ENCODE measurements at places on chromosomes 5 and 9.

DNA sequence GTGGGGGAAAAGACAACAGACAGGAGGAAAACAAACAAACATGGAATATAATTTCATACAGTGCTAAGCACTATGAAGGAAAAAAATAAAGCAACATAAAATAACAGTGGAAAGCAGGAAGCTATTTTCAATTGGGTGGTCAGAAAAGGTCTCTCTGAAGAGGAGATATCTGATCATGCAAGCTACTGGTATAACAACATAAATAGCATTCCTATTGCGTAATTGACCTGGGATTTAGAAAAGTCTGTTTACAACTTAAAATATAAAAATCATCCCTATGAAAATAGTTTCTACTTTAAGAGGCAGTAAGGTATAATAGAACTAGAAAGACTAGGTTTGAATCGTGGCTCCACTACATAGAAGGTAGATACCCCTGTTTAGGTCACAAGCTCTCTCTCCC lies 61.4 kb downstream of the FBXW11 start:
- DNase-seq, result no peak

DNA sequence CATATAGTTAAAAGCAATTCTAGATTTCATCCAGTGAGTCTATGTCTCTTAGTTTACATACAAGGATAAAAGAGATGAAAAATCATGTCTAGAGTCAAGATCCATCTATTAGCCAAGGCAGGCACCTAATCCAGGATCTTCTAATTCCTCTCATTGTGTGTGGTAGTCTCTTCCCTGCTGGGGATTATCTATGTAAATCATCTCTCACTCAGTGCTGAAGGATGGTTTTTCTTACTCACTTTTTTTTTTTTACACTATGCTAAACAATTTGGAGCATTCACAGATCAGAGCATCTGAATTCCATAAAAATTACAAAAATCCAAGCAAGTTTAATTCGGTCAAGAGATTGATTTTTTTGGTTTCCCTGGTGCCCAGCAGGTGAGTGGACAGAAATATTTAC lies 154.9 kb upstream of the GDNF start:
- DNase-seq, result no peak

DNA sequence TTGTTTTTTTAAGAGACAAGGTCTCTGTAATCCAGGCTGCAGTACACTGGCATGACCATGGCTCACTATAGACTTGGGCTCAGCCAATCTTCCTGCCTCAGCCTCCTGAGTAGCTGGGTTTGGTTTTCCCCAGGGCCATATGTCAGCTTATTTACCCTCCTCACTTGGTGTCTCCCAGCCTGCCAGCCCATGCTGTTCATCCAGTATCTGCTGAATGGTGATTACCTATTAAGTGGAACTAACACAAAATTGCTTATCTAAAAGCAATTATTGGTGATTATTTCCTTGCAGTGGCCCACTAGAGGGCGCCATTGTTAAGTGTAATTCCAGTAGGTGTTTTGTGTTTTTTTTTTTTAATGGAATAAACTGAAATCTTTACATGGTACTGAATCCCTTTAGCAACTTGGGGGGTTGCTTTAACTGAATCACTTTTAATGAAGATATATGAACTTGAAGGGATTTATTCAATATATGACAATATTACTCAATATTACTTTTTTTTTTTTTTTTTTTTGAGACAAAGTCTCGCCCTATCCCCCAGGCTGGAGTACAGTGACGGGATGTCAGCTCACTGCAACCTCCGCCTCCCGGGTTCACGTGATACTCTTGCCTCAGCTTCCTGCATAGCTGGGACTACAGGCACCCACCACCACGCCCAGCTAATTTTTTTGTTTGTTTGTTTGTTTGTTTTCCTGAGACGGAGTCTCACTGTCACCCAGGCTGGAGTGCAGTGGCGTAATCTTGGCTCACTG lies 13.8 kb downstream of the EXOSC2 start:
- DNase-seq, result peak; percentile 57

- DNase-seq, result no peak
Measured at GRCh38 chr9:80648336-80648735, 1041.0 kb downstream of the TLE1 start.

GRCh38 chr9:100350188-100350587 lies 2.6 kb downstream of the TEX10 start:
- no peak for DNase-seq

DNA sequence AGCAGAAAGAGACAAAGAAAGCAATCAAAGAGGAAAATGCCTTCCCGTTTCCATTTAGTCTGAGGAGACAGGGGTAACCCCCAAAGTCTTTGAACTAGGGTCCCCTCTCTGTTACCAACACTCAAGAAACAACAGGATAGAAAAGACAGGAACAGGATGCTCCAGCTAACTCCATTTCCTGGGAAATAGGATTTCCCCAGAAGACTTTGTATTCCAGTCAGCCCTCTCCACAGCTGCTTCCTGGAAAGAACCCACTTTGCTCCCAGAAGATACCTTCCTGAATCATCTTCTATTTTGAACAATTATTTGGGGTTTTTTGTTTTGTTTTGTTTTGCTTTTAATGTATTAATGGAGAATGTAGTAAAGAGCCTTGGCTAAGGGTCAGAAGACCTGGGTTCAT lies 56.0 kb downstream of the KLHL3 start:
- no peak for DNase-seq
